NCI-H2029 treated with DMSO at 0.1 percent for 48 hours (cell line): ENCODE measurements at places on chromosomes 2 and 18.

DNA sequence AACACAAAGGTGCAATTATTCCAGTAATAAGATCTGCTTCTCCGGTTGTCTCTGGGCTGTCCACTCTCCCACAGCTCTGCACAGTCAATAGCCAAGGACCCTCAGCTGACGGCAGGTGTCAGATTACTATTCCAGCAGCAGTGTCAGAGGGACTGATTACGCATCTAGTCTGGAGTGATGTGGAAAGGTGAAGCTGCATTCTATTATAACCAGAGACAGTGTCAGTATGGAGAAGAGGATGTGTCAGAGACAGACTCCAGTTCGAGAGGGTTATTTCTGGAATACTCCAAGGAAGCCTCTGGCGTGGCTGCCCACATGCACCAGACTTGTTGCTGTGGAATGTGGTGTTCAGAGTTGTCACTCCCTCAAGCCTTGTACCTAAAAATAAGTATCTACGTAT lies 163.6 kb upstream of the TMEM200C start:
- peak; percentile 73 for DNase-seq

DNA sequence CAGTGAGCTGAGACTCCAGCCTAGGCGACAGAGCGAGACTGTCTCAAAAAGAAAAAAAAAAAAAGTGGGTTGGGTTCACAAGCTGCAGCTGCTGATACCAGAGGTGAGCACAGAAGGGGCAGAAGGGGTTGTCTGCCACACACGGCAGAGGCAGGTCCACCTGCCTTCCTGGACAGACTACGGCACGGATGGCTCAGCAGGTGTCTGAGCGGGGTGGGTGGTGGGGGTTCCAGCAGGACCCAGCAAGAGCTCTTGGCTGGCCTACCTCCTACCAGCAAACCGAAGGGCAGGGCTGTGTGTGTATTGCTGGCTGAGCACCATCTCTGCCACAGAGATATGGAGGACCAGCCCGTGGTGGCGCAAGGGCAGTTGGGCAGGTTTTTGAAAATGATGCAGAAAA lies 130.4 kb upstream of the ASB18 start:
- no peak for DNase-seq

DNA sequence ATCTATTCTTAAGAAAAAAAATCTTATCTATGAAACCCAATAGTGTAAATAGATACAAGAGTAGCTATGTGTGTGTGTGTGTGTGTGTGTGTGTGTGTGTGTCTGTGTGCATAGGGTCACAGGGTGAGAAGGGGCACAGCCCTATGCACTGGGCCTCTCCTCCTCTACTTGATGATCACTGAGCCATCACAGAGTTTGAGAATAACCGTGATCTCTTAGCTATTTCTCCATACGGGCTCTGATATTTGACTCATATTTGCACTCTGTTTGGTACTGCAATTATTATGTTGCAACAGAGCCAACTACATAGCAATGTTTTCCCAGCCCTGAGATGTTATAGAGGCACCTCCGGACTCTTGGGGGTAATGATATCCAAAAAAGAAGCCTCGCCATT lies 28.8 kb upstream of the SLC40A1 start:
- no peak for DNase-seq

- no peak for DNase-seq
These were observed 119.6 kb upstream of the EPAS1 start for GRCh38 chr2:46177461-46178089.

GRCh38 chr2:186254759-186255158 lies 231.3 kb upstream of the ZC3H15 start:
- no peak for DNase-seq

DNA sequence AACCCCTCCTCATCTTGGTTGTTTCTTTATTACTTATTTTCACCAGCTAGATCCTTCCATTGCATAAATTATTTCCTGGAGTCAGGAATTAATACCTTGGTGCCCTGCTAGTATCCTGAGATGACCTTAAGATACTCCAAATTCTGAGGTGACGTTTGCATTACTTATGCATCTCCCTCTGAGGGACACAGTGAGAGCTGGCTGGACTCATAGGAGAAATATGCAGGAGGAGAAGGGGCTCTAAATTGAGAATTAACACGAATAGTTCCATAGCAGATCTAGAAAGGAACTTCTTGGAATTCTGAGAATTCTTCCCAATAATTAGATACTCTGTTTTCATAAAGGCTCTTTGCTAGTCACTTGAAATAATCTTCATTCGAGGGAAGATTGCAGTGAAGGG lies 310.6 kb upstream of the ZEB2 start:
- no peak for DNase-seq

- DNase-seq, result no peak
These were observed 40.0 kb upstream of the BIN1 start for GRCh38 chr2:127146820-127147502.

- no peak for DNase-seq
These were observed 22.6 kb downstream of the MRPL44 start for GRCh38 chr2:223979730-223980396.

GRCh38 chr18:34977838-34978532 lies 63.2 kb upstream of the MAPRE2 start:
- peak; percentile 40 for DNase-seq

GRCh38 chr2:186590759-186591505 lies 1.1 kb downstream of the ITGAV start:
- peak; percentile 11 for DNase-seq

DNA sequence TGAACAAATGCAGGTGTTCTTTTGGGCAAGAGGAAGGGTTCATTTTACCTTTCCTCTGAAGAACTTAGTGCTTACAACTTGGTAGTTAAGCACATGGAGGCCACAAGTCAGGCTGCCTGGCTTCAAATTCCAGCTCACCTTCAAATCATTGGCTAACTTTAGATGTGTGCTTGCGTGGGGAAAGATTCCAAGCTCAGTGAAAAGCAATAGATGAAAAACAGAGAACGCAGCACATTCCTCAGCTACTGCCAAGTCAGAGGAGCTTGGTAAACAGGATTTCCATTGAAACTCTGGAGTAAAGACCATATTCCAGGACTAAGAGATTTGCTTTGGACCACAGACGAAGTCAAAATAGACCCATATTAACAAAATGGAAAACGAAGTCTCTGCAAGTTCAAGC lies 96.3 kb upstream of the ASB18 start:
- no peak for DNase-seq

- DNase-seq, result no peak
These were observed 809.5 kb upstream of the PIK3C3 start for GRCh38 chr18:41145516-41145915.

DNA sequence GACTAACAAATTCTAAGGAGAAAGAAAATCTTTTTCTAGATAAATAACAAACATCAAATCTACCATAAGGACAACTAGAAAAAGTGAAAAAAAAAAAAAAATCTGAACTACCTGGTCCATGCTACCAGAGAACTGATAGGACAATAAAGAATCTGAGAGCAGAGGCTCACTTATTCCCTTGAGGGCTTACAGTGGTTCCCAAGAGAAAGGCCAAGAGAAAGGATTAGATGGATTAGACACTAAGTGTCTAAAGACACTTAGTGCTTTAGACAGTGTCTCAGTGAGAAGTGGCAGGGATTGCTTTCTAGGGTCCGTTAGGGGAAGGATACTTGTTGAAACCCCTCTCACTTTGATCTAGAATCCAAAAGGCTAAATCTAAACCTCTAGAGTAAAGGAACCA lies 78.2 kb downstream of the COA5 start:
- no peak for DNase-seq

DNA sequence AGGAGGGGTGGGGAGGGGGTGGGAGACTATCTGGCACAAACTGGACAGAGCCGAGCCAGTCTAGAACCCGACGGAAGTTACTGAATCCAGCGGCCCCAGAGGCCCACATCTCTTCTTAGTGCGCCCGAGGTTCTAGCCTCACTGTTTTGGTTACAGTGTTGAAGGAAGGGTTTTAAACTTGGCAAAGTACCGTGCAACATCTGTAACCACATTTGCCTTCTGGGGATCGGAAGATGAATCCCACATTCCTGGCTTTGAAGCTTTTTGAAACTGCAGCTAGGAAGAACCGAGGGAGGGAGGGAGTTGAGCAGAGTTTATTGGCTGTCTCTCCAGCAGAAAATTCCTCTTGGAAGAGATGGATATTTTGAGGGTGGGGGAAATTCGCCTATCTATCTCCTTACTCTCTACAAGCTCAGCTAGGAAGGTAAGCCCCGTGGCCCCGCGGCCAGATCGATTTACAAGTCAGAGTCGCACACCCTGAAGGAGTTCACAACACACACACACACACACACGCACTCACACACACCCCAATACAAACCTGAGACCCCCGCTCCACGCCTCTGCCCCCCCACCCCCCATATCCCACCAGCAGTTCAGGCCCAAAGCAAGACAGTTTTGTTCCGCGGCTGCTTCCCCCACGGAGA lies 1.0 kb downstream of the ACVR1 start:
- peak; percentile 32 for DNase-seq

DNA sequence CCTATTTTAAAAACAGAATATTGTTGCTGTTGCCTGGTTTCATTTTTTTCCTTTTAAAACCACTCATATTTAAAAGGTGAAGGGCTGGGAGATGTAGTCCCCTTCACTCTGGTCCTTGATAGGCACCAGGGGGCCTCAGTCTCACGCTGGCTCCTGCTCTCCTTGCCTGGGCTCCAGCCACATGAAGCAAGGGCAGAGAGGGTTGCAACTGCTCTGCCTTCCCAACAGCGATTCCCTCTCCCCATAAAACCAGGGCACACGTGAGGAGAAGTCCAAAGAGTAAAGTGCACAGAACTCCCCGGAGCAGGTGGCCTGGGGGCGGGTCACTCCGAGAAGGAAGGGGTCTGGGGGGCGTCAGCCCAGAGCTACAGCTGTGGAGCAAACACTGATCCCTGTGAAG lies 12.8 kb downstream of the TMEM127 start:
- no peak for DNase-seq

GRCh38 chr2:119544075-119544938 lies at the start of gene CFAP221:
CFAP221 (plus strand) TSS chr2:119544449; CDS start chr2:119546132, 1,683 bp downstream.
- DNase-seq, result peak; percentile 44

DNA sequence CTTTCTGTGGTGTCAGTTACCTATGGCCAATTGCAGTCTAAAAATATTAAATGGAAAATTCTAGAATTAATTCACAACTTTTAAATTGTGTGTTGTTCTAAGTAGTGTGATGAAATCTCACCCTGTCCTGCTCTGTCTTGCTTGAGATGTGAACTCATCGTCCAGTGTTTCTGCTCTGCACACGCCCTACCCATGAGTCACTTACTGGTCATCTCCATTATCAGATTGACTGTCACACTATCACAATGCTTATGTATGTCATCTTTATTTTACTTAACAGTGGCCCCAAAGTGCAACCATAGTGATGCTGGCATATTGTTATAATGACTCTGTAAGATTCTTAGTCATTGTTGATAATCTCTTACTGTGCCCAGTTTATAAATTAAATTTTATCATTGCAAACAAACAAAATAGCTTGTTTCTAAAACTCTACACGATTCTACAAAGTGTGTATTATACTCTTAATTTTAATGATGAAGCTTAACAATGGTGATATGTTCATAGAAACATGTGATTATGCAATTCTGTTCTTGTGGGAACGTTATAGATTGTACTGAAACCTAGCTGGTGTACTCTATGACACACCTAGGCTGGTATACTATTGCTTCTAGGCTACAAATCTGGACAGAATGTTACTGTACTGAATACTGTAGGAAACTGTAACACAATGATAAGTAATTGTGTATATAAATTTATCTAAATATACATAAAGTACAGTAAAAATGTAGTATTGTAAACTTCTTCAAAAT lies 1086.8 kb upstream of the PIK3C3 start:
- no peak for DNase-seq

DNA sequence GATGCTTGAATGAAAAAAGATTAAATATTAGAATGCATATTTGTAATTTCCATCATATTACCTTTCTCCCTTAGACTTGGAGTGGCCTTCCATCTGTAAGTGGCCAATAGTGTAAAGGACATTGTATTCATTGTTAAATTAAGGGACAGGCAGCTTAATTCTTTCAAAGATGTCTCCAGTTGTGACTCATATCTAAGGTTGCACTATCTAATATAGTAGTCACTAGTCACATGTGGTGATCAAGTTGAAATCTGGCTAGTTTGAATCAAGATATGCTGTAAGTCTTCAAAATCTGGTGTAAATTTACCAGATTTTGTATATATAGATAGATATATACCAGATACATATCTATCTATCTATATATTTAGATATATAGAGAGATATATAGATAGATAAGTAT lies 52.4 kb upstream of the AGPS start:
- DNase-seq, result no peak

- DNase-seq, result no peak
These were observed 34.8 kb downstream of the ADNP2 start for GRCh38 chr18:80143881-80144280.

DNA sequence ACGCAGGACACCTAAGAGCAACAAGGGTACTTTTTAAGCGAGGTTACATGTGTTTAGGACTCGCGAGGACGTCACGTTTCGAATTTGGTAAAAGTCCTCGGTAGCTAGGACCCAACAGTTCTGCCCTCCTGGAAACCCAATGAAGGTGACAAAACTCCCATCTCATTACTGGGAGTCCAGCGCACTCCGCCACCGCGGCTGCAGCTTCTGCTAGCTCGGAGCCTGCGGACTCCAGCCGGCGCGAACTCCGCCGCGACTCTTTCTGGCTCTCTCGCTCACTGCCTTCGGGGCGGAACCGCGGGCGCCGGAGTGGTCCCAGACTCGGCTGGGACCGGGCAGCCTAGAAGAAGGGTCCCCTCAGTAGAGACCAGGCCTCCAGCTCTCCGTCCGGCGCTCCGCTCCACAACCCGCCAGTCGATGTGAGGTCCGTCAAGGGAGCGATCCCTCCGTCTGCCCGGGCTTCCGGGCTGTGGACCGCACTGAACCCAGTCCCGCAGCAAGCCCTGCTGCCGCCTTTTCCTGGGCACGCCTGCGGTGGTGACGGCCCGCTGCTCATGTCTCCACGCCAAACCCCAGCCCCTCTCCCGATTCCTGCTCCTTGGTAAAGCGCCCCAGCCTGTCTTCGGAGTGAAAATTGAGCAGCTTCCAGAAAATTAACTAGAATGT lies 3.0 kb upstream of the OSR1 start:
- DNase-seq, result no peak

- DNase-seq, result no peak
These were observed 117.1 kb downstream of the CAPN13 start for GRCh38 chr2:30690126-30690561.

DNA sequence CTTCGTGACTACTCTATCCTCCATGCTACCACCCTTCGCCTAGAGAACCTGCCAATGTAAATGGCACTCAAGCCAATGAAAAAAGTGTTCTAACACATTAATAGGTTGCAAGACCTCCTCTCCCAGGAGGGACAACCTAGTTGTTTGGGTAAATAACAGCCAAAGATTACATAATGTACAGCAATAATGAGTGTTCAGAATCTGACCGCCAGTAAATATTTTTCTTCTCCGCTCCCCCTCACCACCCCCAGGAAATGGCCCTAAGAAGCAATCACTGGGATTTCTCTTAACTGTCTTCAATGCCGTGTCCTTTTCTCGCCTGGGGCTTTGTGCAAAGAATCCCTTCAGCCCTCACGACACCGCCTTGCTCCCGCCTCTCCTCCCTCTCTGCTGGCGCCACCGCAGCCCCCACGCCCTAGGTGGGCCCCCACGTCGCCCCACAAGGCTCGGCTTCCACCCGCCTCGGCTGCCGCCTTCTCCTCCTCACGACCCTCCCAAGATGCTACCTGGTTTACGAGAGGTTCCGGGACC lies 458 bp downstream of the HYCC2 start:
- peak; percentile 5 for DNase-seq
